ENCODE measurements at places on chromosomes 12 and 14.
A peak's percentile ranks its signal among the peaks of the same experiment; 100 is the strongest.

GRCh38 chr14:51921026-51921425 lies 60.6 kb downstream of the GNG2 start:
- DNase-seq, result no peak

GRCh38 chr12:132275110-132275531 lies 54.3 kb downstream of the GALNT9 start:
- no peak for DNase-seq

DNA sequence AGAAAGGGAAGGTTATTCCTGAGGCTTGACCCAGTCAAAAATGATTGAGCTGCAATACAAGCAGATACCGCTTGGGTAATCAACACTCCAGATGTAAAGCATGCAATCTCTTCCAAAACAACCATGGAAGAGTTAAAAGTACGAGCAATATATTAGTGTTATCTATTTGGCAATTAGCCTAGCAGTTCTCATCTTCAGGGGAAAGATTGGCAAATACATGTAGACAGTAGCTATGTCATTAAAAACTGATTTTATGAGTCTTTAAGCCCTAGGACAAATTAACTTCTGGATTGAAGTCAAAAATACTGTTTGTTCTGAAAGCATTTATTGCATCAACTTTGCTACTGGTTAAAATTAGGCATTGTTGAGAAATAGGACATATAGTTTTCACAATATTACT lies 9.3 kb upstream of the GYS2 start:
- DNase-seq, result no peak

DNA sequence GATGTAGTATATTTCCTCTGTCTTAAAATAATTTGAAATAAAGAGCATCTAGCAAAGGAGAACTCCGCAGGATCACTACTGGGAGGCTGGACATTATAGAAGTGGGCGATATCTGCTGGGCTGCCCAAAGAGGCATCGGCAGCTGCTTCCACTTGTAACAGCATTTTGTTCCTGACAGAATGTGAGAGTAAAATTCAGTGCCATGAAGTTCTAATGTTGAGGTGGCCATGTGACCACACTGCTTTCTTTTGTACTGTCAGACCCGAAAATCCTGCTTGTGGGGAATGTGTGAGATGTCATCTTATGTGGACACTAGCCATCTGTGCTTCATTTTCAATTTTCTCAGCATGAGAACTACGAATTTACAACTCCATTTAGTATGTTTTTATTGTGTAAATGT lies 151.9 kb downstream of the ACSS3 start:
- no peak for DNase-seq

DNA sequence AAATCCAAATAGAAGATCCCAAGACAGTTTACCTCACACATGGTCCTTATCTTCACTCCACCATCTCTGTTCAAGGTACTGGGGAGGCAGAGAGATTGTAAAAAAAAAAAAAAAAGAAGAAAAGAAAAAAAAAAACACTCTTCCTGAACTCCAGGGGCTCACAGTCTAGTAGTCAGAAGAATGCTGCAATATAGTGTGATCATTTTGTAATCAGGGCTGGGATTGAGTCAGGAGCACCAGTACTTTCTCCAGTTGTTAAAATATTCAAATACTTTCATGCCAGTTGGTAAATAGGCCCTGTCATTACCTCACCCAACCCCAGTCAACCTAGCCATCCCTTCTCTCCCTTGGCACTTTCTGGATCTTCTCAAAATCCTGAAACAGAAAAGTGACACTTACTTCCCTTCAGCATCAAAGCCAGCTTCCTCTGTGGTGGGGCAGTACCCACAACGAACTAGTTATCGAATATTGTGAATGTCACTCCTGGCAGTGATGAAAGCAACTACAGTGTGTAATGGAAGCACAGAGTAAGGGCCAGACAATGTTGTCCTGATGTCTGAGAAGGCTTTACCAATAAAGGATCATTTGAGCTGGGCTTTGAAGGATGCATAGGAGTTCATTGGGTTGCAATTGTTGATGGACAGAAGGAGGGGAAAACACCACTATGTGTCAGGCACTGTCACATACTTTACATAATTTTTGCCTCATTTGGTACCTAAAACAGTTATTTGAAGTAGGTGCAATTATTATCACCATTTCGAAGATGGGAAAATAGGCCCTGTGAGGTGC lies 44.3 kb upstream of the HSPB8 start:
- no peak for DNase-seq

DNA sequence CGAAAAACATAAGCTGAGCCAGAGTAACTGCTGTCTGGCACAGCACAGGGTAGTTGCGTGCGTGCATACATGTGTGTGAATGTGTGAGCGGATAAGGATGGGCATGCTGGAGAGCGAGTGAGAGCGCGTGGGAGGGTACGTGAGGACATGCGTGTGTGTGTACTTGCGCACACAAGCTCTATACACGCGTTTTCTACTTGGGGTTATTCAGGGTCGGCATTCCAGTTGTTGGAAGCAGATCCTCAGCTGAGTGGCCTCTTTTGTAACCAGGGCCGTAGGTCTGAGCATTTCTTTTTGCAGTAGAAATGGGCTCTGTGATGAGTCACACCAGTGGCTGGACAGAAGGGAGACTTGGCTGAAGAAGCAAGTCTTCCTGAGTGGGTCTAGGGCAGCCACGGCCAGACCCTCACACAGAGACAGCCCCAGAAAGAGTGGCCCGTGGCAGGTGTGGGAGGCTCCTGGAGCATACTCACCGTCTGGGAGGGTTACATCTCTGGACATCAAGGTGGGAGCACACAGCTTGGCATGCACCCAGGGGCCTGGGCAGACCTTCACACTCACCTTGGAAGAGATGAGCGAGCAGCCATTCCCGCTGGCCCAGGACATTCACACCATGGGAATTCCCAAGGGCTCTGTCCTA lies 78.0 kb downstream of the LRRC74A start:
- no peak for DNase-seq

- DNase-seq, result no peak
These were observed 48.8 kb upstream of the PAPLN start for GRCh38 chr14:73188501-73188911.

DNA sequence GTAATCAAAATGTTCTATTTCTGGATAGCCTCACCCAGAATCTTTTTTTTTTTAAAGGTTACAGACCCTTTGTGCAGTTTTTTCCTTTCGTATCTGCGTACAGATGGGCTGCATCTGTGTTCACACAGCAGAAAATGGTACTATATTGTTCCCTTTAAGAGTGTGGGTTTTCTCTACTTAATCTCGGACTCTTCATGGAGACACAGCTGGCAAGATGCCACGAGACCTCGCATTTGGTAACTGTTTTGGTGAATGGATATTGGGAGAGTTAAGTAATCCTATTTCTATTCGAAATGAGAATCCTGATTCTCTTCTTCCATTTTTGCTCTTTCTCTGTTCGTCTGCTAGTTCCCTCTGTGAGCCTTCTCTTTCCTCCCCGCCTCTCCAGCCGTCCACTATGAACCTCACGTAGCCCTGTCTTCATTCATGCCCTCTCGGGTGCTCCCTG lies 85.7 kb downstream of the SAMD4A start:
- no peak for DNase-seq

GRCh38 chr12:70240673-70241072 lies 2.6 kb upstream of the CNOT2 start:
- DNase-seq, result no peak

GRCh38 chr12:70042675-70043074 lies 200.6 kb upstream of the CNOT2 start:
- no peak for DNase-seq

GRCh38 chr14:22484632-22485031 lies 104.4 kb downstream of the DAD1 start:
- no peak for DNase-seq

DNA sequence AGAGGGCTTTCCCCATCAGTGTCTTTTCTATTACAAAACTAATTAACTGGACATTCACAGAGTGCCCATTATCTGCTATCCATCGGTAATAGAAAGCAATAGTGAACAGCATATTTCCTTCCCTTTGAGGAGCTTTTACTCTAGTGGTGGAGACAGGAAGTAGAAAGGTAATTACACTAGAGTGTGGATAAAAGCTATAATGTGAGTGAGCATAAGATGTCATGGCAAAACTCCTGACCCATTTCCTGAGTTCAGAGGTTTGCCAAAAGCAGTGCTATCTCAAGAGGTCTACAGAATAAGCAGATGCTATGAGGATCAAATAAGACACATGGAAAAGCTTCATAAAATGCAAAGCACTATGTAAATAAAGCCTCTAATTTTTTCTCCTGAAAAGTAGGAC lies 24.0 kb downstream of the TIMELESS start:
- DNase-seq, result no peak

DNA sequence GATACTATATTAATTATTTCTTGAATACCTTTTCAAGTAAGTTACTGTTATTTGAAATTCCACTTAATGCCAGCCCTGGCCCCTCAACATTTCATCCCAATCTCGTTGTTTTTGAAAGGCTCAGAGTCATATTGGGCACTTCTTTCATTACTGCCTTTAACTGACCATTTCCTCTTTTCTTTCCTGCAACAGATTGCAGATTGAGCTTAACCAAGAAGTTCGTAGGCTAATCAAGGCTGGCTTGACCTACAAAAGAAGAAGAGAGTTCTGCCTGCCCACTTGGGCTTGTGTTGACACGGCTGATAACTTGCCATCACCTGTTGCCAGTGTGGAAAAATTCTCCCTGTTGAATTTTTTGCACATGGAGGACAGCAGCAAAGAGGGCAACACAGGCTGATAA lies 91.0 kb downstream of the FLRT2 start:
- no peak for DNase-seq

GRCh38 chr12:48029491-48030172 lies 25.4 kb upstream of the COL2A1 start:
- DNase-seq, result no peak

DNA sequence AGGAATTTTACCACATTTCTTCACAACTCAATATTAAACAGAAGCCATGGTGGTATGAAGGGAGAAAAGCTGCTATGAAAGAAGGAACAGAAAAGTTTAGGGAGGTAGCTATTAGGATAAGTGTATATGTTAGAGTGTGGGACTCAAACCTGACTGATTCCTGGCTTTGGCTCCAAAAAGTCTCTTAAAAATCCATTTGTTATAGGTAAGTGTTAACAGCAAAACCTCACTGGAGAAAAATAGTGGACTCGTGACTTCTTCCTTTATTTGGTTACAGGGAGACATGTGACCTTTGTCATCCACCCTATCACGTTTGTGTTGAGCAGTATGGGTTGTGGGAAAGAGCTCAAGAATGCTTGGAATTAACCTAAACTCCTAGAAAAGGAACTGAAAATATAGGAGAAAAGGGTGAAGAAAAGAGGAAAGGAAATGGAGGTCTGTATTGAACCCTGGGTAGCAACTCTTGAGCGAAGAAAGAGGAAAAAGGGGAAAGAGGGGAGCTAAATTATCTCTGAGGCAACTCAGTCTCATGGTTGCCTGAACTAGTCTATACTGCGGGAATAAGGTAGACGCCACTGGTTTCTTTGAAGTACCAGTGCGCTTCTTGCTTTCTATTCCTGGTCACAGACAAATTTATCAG lies 3.6 kb upstream of the EID3 start:
- no peak for DNase-seq

DNA sequence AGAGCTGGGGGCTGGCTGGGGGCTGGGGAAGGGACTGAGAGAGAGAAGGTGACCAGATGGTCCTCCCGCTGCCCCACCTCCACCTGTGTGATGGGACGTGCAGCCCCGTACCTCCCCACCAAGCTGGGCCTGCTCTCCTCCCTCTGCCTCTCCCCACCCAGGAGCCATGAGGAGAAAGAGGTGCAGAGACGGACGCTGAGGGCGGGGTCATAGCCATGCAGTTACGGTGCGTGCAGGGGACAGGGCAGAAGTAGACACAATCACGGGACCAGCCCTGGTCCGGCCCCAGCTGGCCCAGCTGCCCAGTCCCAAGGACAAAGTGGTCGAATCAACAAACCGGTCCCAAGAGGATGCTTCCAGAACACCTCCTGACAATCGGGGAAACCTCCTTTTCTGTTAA lies 33.2 kb downstream of the RFLNA start:
- DNase-seq, result no peak

- no peak for DNase-seq
These were observed 157.6 kb upstream of the PDE3A start for GRCh38 chr12:20210621-20211215.

DNA sequence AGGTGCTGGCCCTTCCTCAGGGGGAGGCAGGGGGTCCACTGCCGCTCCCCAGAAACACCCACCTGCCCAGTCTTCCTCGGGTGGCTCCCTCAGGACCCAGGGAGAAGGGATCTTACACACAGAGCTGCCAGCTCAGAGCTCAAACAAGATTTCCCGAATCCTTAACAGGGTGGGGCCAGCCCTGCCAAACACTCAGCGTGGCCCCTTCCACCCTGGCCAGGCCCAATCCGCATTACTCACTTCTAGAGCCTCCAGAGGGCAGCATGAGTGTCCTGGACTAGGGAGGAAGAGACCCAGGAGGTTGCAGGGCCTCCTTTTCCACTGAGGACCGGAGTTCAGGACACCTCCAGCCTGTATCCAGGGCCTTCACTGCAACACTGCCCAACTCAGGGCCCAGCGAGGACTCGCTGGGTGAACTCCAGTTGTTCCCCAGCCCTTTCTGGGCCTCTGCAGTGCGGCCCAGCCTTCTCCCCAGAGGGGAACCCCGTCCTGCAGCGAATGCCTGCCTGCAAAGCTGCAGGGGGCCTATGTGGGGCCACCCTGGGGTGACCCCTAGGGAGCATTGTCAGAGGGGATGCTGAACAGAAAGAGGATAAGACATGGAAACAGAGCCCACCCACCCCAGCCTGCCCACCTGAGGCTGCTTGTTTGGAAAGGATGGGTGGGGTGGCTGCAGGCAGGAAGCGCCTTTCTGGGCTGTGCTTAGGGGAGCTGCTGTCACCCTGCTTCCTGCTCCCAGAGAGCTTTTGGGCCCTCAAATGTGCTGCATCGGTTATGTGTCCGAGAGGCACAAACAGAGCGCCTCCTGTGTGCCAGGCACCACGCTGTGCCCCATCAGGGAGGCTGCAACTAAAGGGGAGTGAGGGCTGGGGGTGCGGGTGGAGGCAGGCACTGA lies 43.8 kb downstream of the CCNK start:
- DNase-seq, result no peak

- no peak for DNase-seq
These were observed 6.6 kb downstream of the PTHLH start for GRCh38 chr12:27965966-27966365.

- DNase-seq, result no peak
These were observed 370.9 kb downstream of the TMEM132D start for GRCh38 chr12:129532707-129533499.

GRCh38 chr14:21672116-21672515 lies 1.5 kb downstream of the OR4E1 start:
- no peak for DNase-seq

DNA sequence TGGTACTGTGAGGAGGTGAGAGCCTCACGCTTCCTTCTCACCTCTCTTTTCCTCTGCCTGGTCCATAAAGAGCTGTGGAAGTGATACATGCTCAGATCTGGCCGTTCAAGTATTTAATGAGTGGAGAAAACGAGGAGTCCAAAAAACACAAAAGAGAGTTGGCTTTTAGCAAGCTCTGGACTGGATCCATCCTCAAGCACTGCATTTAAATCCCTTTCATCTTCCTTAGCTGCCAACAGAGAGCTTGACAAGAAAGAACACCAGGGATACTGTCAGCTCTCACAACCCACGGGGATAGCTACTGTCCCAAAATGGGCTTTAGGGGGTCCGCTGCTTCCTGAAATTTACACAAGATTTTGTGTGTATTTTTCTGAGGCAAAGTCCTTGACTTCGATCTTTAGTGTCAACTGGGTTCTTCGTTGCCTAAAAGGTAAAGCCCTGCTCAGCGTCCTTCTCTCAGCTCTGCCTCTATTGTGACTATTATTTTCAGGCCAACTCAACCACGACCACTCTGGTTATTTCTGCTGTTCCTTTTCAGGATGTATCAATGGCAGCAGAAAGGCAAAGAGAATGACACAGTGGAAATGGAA lies 120.9 kb downstream of the TMTC1 start:
- DNase-seq, result no peak

GRCh38 chr14:51681411-51681810 lies 29.7 kb downstream of the FRMD6 start:
- no peak for DNase-seq

- DNase-seq, result peak; percentile 76
These were observed 68.3 kb downstream of the SCARB1 start for GRCh38 chr12:124795081-124795948.
